ENCODE measurements at places on chromosomes 2 and 18.

GRCh38 chr2:237309011-237309410 lies 105.0 kb downstream of the COL6A3 start:
- no peak for DNase-seq

GRCh38 chr2:25030702-25031101 lies 11.2 kb upstream of the EFR3B start:
- peak; percentile 81 for DNase-seq

DNA sequence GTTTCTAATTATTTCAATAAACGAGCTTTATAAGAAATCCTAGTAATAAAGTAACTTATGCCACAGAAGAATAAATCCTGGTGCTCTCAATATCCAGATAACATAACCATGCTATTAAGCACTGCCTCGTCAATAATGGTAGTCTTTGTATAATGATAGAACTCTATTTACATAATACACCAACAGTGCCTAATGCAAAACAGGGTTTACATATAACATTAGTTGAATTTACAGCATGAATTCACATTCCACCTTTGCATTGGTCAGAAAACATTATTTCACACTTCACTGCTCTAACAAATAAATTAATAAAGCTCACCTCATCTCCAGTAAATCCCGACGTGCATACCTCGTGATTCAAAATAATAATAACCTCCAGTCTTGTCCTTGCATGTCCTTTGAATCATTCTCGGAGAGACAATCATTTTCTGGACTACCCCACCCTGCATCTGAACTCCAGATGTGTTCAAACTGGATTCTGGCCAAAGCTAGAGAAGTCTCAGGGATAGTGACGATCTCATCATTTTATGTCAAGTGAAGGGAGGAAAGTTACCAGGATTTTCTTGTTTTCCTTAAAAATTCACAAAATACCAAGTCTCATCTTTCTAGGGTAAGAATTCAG lies 189.2 kb downstream of the NCKAP5 start:
- DNase-seq, result no peak

- no peak for DNase-seq
These were observed 338.3 kb downstream of the GULP1 start for GRCh38 chr2:188629753-188630527.

GRCh38 chr2:9191041-9191481 lies 15.6 kb upstream of the ASAP2 start:
- peak; percentile 41 for DNase-seq

DNA sequence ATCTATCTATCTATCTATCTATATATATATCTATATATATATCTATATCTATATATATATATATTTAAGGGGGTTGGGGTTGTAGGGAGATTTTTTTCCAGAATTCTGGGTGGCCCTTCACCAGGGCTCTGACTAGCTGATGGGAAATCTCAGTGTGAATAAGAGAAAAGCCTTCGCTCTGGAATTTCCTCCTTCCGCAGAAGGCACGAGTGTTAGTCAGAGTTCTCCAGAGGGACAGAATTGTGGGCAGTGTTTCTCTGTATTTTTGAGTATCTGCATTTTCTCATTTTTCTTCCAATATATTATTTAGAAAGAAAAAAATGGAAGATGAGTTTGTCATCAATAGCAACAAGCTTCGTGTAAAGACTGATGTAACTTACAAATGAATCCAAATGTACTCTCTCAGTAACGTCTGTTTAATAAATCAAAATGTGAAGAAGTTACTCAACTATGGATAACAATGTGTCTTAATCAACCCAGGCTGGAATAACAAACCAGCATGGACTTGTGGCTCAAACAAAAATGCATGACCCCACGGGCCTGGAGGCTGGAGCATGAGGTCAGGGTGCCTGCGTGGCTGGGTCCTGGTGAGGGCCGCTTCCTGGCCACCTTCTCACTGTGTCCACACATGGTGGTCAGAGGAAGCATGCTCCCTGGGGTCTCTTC lies 10.6 kb upstream of the SNTG2 start:
- no peak for DNase-seq

DNA sequence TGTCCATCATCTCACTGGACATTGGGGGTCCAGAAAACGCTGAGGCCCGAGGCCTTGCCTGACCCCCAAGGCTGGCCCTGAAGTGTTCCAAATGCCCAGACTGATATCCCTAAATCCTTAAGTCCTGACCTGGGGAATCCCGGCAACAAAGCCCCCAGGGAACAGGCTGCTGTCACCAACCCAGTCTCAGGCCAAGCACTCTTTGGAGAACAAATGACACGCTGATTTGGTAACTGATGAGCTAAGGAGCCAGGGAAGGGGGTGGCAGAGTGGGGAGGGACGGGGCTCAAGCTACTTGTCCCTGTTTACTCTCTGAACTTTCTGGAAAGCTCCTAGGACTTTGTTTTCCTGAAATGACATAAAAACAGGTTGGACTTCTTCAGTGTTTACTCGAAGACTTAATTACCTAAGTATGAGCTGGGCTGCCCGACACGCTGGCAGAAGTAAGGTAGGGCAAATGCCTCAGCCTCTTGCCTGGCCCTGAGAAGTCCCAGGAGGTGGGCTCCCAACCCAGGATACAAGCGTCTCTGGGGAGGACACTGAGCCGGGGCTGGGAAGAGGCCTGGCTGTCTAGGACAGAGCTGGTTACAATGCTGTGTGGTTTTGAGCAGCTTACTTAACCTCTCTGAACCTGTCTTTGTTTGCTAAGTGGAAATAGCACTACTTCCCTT lies 105.5 kb upstream of the GLI2 start:
- no peak for DNase-seq
